ENCODE measurements at places on chromosomes 7 and 10. TPM values are rescaled to one million over a fixed set of nuclear protein-coding genes. Genes with fewer than 3 reads are reported as not detected.
A peak's percentile ranks its signal among the peaks of the same experiment; 100 is the strongest.

DNA sequence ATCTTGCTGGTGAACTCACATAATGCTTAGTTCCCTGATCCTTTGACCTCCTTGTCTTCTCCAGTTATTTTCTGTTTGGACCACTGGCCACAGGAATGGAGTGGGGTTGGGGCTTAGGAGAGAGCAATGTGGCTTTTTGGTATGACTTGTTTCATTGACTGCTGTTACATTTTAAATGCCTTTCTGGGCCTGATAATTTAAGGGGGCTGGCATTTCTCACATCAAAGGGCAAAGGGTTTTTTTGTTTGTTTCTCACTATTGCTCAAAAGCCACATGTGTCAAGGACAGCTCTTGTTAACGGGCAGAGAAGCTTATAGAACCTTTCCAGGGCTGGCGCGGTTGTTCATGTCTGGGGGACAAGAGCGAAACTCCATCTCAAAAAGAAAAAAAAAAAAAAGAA, 161.2 kb upstream of the TNRC18 start:
- DNase-seq: no peak

DNA sequence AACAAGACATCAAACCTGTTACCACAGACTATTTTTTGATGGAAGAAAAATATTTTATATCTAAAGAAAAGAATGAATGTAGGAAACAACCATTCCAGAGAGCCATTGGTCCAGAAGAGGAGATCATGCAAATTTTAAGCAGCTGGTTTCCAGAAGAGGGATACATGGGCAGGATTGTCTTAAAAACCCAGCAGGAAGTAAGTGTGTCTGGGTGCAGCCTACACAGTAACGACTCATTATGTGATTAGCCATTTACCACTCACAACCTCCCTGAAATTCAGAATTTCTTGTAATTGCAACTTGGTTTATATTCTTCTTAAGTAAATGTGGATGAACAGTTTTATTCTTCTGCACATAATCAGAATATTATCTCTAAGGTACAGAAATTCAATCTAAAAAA, 46.2 kb downstream of the NOC3L start:
- DNase-seq: no peak

DNA sequence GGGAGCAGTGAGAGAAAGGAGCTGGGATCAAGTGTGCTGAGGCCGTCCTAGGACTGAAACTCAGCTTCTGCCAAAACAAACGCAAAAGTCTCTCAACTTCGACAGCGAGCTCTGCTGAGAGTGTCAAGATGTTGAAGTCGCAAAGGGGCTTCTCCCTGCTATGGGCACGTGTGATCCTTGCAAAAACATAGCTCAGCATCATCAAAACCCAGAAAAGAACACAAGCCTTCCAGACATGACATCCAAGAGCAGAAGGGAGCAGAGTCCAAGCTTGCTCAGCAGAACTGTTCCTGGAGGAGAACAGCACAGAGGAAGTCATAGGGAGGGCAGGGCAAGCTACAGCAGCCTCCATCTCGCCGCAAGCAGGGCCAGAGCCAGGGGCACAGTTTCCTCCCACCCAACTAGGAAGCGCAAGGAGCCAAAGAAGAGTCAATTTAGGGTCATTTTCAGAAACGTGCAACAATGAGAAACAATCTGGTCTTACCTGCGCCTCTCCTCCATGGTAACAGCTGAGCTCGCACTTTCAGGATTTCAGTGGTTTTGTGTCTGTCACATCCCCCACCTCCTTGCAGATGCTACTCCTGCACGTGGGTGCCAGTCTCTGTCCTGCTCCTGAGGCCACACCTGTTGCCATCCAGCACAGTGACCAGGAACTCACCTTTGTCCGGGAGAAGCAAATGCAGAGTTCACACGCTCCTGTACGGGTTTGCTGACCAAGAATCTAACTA, 113.9 kb downstream of the DIP2C start:
- DNase-seq: no peak

Gene OPN4
- polyA plus RNA-seq: not detected

- DNase-seq: no peak
Observed at GRCh38 chr7:84469034-84469433, 274.4 kb upstream of the SEMA3A start.

GRCh38 chr7:1823376-1824150, 153.5 kb downstream of the ELFN1 start:
- DNase-seq: no peak

DNA sequence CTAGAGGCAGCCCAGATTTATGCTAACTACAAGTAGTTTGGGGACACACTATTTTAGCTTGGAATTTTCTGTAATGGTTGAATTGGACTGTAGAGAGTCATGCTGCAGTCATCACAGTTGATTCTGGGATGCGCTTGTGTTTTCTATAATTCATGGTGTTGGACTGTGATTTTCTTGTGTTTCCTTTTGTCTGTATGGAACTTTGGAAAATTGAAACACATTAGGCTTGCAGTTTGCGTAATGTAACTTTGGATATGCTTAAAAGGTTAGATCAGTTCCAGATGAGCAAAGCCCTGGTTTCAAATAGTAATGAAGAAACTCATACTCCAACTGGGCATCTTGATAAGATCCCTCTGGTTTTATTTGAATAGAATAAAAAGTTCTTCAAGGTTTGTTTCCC, 502.2 kb downstream of the ARL4A start:
- no peak for DNase-seq

GRCh38 chr7:82677493-82677892, 233.9 kb upstream of the CACNA2D1 start:
- no peak for DNase-seq

GRCh38 chr10:121134711-121135110, 283.5 kb downstream of the WDR11 start:
- no peak for DNase-seq

DNA sequence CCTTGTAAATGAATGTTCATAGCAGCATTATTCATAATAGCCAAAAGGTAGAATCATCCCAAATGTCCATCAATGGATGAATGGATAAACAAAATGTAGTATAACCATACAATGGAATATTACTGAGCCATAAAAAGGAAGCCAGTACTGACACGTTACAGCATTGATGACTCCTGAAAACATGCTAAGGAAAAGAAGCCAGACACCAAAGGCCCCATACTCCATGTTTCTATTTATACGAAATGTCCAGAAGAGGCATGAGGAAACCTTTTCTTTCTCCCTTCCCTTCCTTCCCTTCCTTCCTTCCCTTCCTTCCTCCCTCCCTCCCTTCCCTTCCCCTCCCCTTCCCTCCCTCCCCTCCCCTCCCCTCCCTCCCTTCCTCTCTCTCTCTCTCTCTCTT, 131.9 kb downstream of the JAZF1 start:
- DNase-seq: no peak

- no peak for DNase-seq
Observed at GRCh38 chr10:5743736-5744135, 59.1 kb downstream of the TASOR2 start.

DNA sequence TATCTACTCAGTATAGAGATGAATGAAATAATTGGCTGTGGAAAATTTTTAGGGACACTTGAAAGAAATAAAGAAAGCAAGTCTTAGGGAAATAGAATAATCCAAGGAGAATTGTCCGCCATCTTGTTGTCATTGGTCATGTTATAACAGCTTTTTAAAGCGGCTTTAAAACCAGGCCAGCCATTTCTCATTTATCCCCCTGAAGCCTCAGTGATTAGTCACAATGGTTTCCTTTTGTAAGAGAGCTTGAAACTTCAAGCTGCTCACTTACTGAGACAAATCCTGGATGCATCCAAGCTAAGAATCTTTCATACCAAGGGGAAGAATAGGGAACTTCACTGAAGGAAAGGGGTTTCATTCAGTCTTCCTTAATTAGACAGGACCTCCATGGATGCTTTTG, 67.9 kb downstream of the SGCE start:
- no peak for DNase-seq

- peak; percentile 12 for DNase-seq
Observed at GRCh38 chr7:142012825-142013511, 17.3 kb downstream of the MGAM start.

Gene SLIT1
- 0.07 TPM for polyA plus RNA-seq

GRCh38 chr7:48040944-48041652, 5.8 kb downstream of the C7orf57 start:
- DNase-seq: no peak

GRCh38 chr7:77989981-77990566, 191.5 kb downstream of the PHTF2 start:
- peak; percentile 42 for DNase-seq

Gene SFTPA1
- not detected for polyA plus RNA-seq

DNA sequence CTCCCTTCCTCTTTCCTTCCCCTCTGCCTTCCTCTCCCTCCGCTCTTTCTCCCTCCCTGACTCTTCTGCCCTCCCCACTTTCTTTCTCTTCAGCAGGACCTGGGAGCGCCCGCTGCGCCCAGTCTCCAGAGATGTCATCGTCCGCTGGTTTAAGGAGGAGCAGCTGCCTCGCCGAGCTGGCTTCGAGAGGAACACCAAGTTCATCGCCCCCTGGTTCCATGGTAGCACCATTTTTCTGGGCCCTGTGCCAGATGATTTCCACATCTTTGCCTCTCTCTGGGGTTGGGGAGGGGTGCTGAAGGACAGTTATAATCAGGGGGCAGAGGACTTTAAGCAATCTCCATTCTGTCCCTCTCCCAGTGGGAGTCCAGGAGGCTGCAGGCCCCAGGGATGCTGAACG, 71.6 kb downstream of the SH2D4B start:
- no peak for DNase-seq

Gene TRIM50
- polyA plus RNA-seq: not detected

Gene GJC3
- 0.20 TPM for polyA plus RNA-seq

Gene TRIM24
- polyA plus RNA-seq: 7.2 TPM

- DNase-seq: no peak
Observed at GRCh38 chr10:20672741-20673140, 224.4 kb downstream of the NEBL start.

Gene MYL10
- polyA plus RNA-seq: not detected

Gene FAM25C
- not detected for polyA plus RNA-seq

GRCh38 chr7:44797329-44798258, 1.1 kb downstream of the PPIA start:
- DNase-seq: peak; percentile 92

Gene TMEM270
- polyA plus RNA-seq: not detected

Gene RNF133
- not detected for polyA plus RNA-seq

DNA sequence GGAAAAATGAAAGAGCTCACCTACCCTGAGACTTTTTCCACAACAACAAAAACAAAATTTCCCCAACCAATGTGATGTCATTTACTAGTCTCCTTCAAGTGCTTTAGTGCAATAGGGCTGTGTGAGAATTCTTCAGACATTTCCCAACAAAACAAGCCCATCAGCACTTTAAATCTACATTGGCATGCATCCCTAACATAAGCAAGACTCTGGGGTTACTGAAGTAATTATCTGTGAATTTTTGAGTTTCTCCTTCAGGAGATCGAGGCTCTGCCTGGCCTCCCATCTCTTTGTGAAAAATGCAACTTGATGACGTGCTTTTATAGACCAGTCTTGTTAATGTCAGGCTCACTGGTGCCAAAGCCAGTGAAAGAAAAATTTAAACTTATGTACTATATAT, 255.6 kb downstream of the GFRA1 start:
- DNase-seq: no peak

GRCh38 chr7:91455411-91455810, 191.2 kb downstream of the FZD1 start:
- no peak for DNase-seq

- DNase-seq: no peak
Observed at GRCh38 chr10:118948786-118949185, 80.7 kb upstream of the NANOS1 start.

Gene LIPK
- not detected for polyA plus RNA-seq

Gene TAS2R38
- not detected for polyA plus RNA-seq

GRCh38 chr7:3008386-3008785, 35.3 kb downstream of the CARD11 start:
- DNase-seq: no peak
